Hepatocyte (in vitro differentiated cells): ENCODE measurements at places on chromosomes 16 and 17. TPM values are rescaled to one million over a fixed set of nuclear protein-coding genes. Genes with fewer than 3 reads are reported as not detected.

DNA sequence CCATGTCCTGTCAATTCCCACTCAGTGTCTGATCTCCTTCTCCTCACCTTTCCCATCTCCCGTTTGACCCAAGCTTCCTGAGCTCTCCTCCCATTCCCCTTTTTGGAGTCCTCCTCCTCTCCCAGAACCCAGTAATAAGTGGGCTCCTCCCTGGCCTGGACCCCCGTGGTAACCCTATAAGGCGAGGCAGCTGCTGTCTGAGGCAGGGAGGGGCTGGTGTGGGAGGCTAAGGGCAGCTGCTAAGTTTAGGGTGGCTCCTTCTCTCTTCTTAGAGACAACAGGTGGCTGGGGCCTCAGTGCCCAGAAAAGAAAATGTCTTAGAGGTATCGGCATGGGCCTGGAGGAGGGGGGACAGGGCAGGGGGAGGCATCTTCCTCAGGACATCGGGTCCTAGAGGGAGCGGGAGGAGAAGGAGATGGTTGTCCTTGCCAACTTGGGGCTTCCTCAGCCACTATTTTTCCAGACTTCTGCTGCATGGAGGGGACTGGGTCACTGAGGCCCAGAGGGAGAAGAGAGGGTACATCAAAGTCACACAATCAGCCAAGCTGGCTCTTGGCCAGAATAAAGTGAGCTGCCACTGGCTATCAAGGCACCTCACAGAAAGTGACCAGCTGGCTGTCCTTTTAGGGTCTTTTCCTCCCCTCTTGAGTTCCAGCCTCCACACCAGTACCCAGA, 1.9 kb upstream of the TBC1D10B start:
- peak; percentile 6 for DNase-seq

GRCh38 chr16:56610017-56610608, 1.7 kb downstream of the MT2A start:
- peak; percentile 49 for DNase-seq

GRCh38 chr17:27222515-27222914, 71.4 kb upstream of the WSB1 start:
- DNase-seq, result no peak

KRT32 gene
- not detected in 2 replicates for total RNA-seq

JPT2 gene
- 52.0 and 56.1 TPM in 2 replicates for total RNA-seq
